Germinal center (tissue), 1 donor: ENCODE measurements at places on chromosomes 1 and 21.

DNA sequence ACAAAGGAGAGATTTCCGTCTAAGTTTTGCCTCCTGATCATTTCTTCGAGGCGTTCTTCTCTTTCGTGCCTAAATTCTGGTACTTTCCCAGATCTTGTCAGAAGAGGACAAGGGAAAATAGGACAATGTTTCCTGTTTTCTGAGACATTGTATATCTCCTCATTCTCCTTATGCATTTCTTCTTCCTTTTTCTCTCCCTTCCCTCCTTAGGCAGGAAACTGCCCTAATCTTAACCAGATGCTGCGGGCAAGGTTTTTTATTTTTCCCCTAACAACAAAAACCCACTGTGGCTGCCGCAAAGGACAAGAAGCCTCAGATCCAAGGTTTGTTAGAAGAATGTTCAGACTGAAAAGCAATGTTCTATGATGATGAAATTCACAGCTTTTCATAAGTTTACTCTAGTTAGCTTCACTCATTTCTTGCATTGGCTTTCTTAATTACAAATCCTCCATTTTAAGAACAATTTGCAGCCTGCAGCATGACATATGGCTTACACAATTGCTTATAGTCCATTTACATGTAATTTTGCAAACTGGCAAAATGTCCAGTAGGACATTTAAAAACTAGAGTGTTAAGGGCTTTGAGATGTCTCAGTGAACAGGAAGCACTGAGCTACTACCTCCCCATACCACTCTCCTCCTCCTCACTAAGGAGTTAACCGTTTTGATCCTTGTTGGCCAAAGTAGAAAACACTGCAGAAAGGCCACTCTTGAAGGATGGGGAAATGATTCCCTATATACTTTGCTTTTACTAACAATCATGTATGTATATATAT is 624 bp downstream of the CTSK start:
- no peak for DNase-seq

- DNase-seq: no peak
These were observed 2.6 kb upstream of the DVL1 start for GRCh38 chr1:1351511-1352427.

DNA sequence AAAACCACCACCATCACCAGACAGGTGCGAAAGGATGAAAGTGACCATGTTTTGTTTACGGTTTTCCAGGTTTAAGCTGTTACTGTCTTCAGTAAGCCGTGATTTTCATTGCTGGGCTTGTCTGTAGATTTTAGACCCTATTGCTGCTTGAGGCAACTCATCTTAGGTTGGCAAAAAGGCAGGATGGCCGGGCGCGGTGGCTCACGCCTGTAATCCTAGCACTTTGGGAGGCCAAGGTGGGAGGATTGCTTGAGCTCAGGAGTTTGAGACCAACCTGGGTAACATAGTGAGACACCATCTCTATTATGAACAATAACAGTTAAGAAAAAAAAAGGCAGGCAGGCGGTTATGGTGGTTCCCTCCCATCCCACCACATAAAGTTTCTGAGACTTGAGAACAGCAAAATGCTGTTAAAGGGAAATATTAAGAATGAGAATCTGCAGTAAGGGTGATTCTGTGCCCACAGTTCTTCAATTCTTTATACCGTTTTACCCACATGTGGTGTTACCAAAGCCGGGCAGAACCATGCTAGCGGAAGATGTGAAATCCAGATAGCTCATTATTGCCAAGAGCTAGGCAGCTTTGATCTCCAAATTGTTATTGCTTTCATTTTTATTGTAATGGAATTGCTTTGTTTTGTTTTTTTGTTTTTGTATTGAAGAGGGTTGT is 34.5 kb upstream of the TDRD10 start:
- no peak for DNase-seq

DNA sequence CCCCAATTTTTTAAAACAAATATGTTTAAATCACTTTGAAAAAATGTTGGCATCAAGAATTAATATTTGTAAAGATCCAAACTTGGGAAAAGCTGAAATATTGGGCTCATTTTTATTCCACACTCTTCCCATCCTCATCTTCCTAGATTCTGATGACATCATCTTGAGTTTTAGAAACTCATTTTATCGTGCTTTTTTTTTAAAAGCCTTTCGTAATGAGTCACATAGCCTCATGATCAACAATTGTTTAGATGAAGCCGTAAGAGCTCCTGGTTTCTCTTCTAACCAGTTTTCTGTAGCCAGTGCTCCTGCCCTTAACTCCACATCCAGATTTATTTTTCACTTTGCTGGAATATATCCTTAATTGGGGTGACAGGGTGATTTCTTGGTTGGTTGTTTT is 78.6 kb downstream of the POFUT2 start:
- no peak for DNase-seq

DNA sequence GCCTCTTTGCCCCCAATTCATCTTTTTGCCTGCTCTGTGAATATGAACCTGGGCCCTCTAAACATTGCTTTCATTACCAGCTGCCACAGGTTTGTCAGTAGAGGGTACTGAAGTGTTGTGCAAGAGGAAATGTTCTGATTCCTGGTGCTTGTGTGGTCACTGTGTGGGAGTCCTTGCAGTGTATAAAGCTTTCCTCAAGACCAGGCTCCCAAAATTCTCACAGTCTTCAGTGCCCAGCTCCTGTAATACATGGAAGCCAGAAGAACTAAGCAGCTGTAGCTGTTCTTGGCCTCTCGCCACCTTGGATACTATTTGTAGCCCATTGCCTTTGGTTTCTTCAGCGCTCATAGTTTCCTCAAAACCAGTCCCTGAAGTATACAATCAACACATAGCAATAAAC is 1046.2 kb downstream of the BRINP3 start:
- DNase-seq: no peak

DNA sequence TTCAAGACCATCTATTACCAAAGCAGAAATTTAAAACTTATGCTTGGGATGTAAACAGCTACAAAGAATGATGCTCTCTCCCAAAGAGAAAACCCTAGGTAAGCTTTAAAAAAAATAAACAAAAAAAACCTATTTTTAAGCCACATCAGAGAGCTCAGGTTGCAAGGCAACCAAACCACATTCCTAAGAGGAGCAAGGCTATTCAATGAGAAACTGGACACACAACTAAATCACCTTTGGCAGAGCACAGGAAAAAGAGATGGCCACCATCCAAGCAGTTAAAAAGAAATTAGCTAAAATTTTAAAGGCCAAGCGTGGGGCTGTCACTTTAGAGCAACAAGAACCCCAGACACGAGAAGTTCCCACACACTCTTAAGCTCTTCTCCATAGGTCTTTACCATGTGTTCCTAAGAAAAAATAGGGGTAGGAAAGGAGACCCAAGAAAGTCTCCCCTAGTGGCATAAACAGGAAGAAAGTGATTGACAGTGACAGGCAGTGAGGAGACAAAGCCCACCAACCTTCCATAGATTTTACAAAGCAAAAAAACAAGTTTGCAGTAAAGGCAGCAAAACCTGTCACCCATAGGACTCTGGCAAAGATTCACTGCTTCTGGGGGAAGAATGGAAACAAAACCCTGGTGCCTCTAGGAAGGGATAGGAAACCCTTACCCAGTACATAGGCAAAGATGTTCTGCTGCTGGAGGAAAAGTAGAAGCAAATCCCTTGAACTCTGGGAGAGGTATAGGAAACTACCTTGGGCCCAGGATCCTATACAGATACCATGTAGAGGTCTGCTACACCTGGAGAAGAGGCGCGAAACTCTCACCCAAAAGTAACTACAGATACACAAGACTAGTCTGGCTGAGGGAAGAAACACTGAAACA is 68.5 kb downstream of the FOXJ3 start:
- no peak for DNase-seq

GRCh38 chr1:214193691-214194090 is 87.3 kb upstream of the SMYD2 start:
- no peak for DNase-seq

GRCh38 chr1:168428063-168428731 is 115.6 kb downstream of the XCL2 start:
- no peak for DNase-seq

- no peak for DNase-seq
These were observed 21.2 kb downstream of the HFM1 start for GRCh38 chr1:91383456-91383855.
